ENCODE measurements at places on chromosomes 13 and 19. TPM values are rescaled to one million over a fixed set of nuclear protein-coding genes. Genes with fewer than 3 reads are reported as not detected.

EDDM13 gene
- total RNA-seq = 7.6 TPM

CERS4 gene
- 81.5 TPM for total RNA-seq

GNG8 gene
- total RNA-seq = not detected

OR10H1 gene
- total RNA-seq = not detected

ZNF816 gene
- total RNA-seq = 9.6 TPM

NHLRC3 gene
- total RNA-seq = 14.5 TPM

NFIX gene
- 81.8 TPM for total RNA-seq

EHD2 gene
- 125 TPM for total RNA-seq

FCHO1 gene
- total RNA-seq = 12.3 TPM

ZNF667 gene
- 2.5 TPM for total RNA-seq

UTP14C gene
- total RNA-seq = 5.9 TPM
